Liver (tissue), 10 donors: ENCODE measurements at places on chromosomes 2 and 18. TPM values are rescaled to one million over a fixed set of nuclear protein-coding genes. Genes with fewer than 3 reads are reported as not detected.
A peak's percentile ranks its signal among the peaks of the same experiment; 100 is the strongest.

- peak; percentile 31 for DNase-seq
Measured at GRCh38 chr18:49020621-49021021, 69.9 kb upstream of the SMAD7 start.

DNA sequence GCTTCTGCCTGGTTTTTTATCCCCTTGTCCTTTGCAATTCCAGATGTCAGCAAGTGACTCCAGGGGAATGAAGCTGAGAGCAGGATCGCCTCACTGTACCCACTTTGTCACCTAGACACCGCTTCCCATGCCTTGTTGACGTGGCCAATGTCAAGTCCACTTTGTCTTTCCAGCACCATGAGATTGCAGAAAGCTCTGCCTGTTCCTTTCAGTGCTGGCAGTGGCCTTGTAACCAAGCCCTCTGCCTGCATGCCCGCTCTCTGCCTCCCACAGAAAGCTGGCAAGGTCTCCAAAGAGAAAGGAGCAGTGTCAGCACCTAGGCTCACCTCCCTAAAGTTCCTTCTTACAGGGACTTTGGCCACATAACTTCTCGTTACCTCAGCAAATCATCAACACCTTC lies 282.2 kb upstream of the ST6GAL2 start:
- no peak for DNase-seq

- no peak for DNase-seq
Measured at GRCh38 chr2:170850251-170850650, 33.6 kb downstream of the GAD1 start.

GRCh38 chr2:12722447-12723316 lies 5.9 kb downstream of the TRIB2 start:
- no peak for DNase-seq

Gene CERS6
- 6.8 TPM for polyA plus RNA-seq

DNA sequence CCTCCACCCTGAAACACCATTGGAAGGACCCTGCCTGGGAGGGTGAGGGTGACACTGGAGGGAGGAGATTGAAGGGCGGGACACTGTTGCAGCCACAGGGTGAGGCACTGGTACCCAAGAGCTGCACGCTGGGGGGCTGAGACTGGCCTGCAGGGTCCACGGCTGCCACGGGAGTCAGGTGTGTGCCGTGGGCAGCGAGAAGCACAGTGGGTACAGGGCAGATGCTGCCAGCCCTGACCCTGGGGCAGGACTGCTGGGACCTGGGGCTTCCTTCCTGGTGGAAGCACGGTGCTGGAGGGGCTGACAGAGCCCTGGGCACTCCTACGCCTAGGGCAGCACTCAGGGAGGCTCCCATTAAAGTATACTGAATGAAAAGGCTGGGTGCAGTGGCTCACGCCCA lies 16.6 kb downstream of the CYS1 start:
- no peak for DNase-seq

- no peak for DNase-seq
Measured at GRCh38 chr18:13725566-13726231, 659 bp downstream of the FAM210A start.

- no peak for DNase-seq
Measured at GRCh38 chr2:131425231-131425941, 50.5 kb upstream of the TUBA3D start.

Gene LRP2
- polyA plus RNA-seq = 0.33 TPM

DNA sequence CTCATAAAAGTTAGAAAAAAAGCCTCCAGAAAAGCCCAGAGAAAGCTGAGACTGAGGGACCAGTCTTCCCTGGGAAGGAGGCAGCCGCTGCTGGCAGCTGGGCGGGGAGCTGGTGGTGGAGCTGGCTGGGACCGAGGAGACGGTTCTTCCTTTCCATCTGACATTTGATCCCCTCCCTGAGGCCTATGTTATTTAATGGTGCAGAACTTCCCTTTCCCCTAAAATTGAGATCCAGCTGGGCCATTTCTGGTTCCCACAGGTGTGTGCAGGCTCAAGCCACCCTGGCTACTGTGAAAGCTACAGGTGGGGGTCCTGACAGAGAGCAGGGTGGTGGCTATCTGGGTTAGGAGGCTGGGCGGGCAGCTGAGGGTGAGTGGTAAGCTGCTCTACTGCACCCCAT lies 81.5 kb upstream of the FZD7 start:
- no peak for DNase-seq

Gene ACADL
- polyA plus RNA-seq = 22.3 TPM
